GDM1 (cell line): ENCODE measurements at places on chromosomes 12 and 14.

DNA sequence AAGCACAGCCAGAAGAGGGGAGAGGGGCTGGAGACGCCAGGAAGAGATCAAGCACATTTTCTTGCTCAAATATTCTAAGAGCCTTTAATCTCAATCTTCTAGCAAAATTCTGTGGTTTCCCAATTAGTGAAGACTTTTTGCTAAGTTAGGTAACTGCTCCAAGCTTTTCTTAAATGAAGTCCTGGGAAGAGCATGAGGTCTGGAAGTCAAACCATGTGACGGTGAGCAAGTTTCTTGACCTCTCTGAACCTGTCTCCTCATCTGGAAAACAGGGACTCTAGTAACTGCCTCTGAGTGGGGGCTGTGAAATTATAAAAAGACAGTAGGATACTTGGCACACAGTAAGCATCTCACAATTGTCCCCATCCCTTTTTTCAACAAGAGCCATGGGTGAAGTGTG is 24.1 kb downstream of the BDKRB1 start:
- no peak for DNase-seq

GRCh38 chr12:78534311-78534710 is 330.3 kb upstream of the SYT1 start:
- DNase-seq, result no peak

GRCh38 chr12:53940443-53941014 is 1.9 kb downstream of the HOXC13 start:
- DNase-seq, result no peak

DNA sequence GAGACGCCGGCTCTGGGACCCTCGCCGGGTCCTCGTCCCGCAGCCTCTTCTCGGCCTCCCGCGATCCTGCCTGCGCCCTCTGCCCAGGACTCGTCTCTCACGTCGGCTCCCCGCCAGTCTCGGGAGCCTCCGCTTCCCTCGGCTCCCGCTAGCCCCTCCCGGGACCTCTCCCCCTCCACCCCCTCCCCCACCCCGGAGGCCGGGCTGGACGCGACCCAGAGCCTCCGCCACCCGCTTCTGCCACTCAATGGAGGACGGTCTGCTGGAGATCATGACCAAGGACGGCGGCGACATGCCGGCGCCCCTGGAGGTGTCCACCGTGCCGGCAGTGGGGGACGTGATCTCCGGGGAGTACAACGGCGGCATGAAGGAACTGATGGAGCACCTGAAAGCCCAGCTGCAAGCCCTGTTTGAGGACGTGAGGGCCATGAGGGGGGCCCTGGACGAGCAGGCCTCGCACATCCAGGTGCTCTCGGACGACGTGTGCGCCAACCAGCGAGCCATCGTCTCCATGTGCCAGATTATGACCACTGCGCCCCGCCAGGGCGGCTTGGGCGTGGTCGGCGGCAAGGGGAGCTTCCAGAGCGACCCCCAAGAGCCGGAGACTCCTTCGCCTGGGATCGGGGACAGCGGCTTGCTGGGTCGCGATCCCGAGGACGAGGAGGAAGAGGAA is 568 bp downstream of the CCDC184 start:
- no peak for DNase-seq

- no peak for DNase-seq
Measured at GRCh38 chr14:66920196-66920595, 269.0 kb upstream of the GARIN2 start.

DNA sequence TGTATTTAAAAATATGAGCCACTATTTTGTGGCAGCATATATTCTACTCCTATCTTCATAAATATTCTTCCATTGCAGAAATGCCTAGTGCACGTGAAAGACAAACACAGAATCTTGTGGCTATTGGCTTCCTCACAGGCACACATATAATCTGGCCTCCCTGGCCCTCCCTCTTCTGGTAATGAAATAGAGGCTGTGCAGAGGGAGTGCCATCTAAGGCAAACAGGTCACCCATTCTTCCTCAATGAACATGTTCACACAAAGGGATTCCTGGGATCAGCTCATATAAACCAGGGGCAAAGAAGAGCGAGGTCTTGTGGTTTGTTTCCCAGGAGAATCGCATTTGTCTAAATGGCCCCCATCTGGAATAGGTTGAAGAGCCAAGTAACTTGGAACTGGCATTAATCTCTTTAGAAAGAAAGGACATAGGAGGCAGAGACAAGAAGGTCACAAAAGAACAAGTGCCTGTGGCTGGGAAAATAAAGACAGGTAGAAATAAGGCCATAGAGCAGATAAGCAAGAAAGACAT is 171.6 kb upstream of the PTPRQ start:
- no peak for DNase-seq
